Aorta (tissue), 5 donors: ENCODE measurements at places on chromosomes 11 and 22. TPM values are rescaled to one million over a fixed set of nuclear protein-coding genes. Genes with fewer than 3 reads are reported as not detected.

Gene FTH1
- 9,506 TPM for polyA plus RNA-seq

Gene ISX
- polyA plus RNA-seq: 6.8 TPM

Gene NFAM1
- 2.6 TPM for polyA plus RNA-seq

Gene PEX16
- 49.7 TPM for polyA plus RNA-seq

Gene MS4A6A
- 22.5 TPM for polyA plus RNA-seq

Gene DDX6
- polyA plus RNA-seq: 27.8 TPM

Gene MB
- 24.7 TPM for polyA plus RNA-seq

Gene PVALB
- polyA plus RNA-seq: not detected

Gene TIMM10
- 34.7 TPM for polyA plus RNA-seq

Gene SAA4
- polyA plus RNA-seq: 2.1 TPM

DNA sequence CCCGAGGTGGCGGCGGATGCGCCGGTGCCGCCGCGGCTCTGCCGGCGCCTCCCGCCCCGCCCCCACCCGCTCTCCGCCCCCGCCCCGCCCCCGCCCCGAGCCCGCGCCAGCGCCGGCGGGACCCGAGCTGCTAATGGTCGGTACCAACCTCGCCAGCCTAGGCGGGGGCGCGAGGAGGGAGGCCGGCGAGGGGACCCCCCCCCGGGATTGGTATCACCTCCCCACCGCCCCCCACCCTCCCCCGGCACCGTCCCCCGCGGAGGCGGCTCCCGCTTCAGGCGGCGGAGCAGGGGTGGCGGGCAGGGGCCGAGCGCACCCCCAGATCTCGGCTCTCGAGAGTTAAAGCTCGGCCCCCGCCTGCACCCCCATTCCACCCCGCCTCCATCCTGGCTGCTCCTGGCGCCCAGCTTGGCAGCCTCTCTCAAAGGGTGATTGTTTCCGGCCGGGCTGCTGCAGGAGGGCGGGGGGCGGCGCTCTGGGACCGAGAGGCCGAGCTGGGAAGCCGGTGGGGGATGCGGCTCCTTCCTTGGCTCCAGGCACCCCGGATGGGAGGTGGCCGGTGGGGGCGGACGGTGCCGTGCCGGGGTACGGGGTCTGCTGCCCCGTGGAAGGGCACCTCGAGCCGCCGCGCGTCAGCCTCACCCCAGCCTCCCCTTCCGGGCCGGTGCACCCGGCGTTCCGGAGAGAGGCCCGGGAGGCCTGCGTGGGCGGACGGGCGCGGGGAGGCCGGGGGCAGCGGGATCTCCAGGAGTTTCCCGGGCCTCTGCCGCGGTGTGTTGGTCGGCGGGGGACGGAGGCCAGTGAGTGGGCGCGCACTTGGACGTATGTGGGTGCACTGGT is at the start of gene B3GAT1:
Gene B3GAT1, minus strand, starts transcription at position 40 of the 840 bp plus-strand sequence. CDS start 24,583 bp downstream, outside the sequence.
- DNase-seq: no peak

DNA sequence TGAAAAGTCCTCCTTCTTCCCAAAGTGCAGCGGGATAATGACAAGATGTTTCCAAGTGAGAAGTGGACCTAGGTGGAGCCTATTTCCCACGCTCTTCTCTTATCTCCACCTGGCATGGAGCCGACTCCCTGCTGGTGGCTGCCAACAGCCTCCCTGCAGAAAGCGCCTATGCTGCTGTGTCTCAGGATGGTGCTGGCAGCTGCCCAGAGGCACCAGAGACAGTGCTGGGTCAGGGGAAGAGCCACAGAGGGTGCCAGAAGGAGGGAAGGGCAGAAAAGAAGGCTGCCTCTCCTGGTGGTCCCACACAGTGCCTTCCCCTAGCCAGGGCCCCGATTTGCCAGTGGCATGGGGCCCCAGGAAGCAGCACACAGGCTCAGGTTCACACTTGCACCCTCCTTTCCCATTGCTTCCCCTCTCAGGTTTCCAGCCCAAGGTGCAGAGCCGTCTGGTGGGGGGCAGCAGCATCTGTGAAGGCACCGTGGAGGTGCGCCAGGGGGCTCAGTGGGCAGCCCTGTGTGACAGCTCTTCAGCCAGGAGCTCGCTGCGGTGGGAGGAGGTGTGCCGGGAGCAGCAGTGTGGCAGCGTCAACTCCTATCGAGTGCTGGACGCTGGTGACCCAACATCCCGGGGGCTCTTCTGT is 19.0 kb downstream of the CD5 start:
- DNase-seq: peak; percentile 61

DNA sequence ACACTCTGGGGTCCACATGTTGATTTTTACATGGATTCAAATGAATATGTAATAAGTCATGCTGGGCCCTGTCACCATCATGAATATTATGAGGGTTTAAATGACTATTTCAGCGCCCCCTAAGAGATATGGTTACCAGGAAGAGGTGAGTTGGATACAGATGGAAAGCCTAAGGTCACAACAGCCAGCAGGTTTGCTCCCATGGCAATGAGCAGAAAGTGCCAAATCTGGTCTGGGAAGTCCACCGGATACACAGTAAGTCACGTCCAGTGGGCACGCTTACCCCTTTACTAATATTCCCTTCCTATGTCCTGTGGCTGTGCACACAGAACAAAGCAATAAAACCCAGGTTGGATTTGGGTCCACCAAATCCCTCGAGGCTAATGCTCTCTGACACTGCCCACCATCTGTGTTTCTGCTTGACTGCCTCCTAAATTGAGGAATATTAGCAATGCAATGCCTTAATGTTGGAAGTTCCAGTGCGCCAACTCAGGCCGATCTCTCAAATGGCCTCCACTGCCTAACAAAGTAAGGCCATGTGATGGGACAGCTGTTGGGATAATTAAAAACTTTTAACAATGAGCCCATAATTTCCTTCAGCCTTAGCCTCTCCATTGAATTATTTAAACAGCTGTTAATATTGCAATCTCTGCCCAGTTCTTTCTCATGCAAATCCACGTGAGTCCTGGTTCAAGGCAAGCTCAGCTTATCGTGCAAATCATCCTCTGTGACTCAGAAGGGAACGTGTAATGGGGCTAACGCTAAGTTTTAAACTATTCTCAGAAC is 97.6 kb downstream of the SLC1A2 start:
- DNase-seq: no peak

DNA sequence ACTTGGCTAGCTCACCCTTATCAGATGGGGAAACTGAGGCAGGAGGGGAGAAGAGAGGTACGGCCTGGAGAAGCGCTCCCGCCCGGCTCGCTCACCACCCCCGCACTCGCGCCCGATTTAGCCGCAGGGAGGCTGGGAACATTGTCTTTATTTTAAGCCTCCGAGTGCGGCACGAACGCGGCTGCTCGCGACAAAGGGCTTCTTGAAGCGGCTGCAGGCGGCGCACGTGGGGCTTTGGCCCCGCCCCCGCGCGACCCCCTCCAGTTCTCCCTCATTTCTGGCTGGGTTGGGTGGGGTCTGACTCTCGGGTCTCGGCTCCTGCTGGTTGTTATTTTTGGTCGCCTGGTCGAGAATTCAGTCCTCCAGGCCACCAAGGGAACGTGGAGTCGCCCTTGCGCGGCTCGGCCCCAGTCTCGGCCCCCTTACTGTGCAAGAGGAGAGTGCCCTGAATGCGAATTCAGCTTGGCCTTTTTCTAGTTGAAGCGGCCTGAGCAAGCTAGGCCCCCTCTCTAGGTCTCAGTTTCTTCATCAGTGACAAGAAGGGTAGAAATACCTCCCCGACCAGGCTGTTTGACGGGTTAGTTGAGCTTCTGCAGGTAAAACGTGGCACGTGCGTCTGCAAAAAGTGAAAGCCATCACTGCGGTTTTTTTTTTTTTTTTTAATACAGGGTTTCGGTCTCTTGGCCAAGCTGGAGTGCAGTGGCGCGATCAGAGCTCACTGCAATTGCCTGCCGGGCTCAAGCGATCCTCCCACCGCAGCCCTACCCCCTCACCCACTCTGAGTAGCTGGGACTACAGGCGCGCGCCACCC is 2.6 kb upstream of the CHRM1 start:
- no peak for DNase-seq

- no peak for DNase-seq
Observed at GRCh38 chr11:46537121-46537520, 56.7 kb downstream of the AMBRA1 start.

- DNase-seq: no peak
Observed at GRCh38 chr11:3867209-3868091, 12.0 kb downstream of the STIM1 start.

- DNase-seq: no peak
Observed at GRCh38 chr11:120001178-120002090, 136.5 kb downstream of the TRIM29 start.

GRCh38 chr22:44298406-44299091 is 14.2 kb downstream of the SHISAL1 start:
- DNase-seq: no peak

DNA sequence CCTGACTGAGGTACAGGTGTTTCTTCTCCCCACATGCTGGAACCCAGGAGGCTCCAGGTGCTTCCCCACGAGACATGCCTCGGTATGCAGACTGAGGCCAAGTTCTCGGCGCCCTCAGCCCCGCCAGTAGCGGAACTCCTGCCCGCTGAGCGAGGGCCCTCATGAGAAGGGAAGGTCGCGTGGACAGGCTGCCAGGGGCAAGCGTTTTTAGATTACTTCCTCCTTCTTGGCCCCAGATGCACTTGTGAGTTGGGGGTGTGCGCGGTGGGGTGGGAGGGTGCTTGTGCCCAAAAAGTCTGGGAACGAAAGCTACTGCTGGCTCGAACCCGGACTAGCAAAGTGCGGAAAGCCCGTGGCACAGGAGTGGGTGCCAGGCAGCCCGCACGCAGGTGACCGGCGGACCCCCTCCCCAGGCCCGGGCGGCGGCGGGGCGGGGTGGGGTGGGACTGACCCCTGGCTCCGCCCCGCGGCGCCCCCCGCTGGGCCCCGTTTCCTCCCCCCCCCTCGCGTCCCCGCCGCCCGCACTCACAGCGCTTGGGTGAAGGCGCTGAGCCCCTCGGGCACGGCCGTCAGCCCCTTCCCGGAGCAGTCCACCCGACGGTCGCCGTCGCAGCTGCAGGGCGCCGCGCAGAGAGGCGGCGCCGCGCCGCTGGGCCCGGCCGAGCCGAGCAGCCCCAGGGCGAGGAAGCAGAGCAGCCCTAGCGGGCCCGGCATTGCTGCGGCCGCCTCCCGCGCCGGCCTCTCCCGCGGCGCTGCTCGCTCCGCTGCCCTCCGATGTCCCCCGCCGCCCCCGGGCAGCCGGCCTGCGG is 797 bp downstream of the LGR4 start:
- DNase-seq: peak; percentile 81

- DNase-seq: no peak
Observed at GRCh38 chr22:21726650-21727049, 8.9 kb downstream of the YPEL1 start.

GRCh38 chr11:8352876-8353505 is 89.3 kb upstream of the LMO1 start:
- peak; percentile 8 for DNase-seq

DNA sequence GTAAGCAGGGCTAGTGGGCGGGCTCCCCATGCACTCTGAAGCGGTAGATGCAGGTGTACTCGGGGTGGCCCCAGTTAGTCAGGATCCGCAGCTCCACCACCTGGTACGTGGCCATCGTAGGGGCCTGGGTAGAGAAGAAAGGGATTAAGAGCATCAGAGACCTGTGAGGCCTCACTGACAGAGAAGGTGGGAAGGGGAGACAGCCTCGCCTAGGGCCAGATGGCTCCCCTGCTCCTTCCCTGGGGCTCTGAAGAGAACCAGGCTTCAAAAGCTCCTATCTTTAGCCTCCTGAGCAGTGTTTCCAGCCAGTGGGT is 19.6 kb downstream of the SUN2 start:
- DNase-seq: peak; percentile 44

- DNase-seq: no peak
Observed at GRCh38 chr11:131495423-131495822, 125.0 kb downstream of the NTM start.

DNA sequence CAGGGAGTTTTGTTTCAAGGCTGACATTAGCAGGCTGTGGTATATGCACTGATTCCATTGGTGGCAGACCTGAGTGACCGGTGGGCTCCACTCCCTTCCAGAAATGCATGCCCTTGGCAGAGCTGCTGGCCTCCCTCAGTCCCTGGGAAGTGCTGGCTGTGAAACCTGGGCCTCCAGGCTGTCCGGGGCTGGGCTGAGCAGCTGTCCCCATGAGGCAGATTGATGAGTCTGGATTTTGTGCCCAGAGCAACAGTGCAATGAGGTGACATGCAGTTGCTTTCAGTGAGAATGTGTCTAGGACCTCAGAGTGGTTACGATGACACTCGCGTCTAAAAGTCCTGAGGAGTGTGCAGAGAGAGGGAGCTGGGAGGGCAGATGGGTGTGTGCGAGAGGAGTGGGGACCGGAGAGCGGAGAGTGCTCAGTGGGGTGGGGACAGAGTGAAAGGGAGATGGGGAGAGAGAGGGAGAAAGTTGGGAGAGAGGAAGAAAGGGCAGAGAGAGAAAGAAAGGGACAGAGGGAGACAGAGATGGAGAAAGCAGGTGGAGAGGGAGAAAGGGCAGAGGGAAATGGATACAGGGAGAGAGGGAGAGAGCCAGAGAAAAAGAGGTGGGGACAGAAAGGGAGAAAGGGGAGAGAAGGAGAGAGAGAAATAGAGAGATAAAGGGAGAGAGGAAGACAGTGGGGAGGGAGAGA is 978.3 kb downstream of the BRD1 start:
- no peak for DNase-seq

- no peak for DNase-seq
Observed at GRCh38 chr11:134341805-134342571, 10.2 kb downstream of the GLB1L2 start.
